ENCODE measurements at places on chromosomes 13 and 19. TPM values are rescaled to one million over a fixed set of nuclear protein-coding genes. Genes with fewer than 3 reads are reported as not detected.

GRCh38 chr19:47735131-47735530, 10.2 kb upstream of the NOP53 start:
- no peak for DNase-seq

GRCh38 chr13:41674246-41674645, 216.9 kb downstream of the RGCC start:
- no peak for DNase-seq

Gene IGFL1
- not detected for total RNA-seq

GRCh38 chr13:45695198-45695730, 6.9 kb upstream of the CBY2 start:
- DNase-seq: peak; percentile 4

GRCh38 chr13:33073338-33073737, 57.1 kb downstream of the KL start:
- DNase-seq: no peak

- DNase-seq: no peak
Measured at GRCh38 chr19:18415178-18415867, 3.9 kb upstream of the SSBP4 start.

DNA sequence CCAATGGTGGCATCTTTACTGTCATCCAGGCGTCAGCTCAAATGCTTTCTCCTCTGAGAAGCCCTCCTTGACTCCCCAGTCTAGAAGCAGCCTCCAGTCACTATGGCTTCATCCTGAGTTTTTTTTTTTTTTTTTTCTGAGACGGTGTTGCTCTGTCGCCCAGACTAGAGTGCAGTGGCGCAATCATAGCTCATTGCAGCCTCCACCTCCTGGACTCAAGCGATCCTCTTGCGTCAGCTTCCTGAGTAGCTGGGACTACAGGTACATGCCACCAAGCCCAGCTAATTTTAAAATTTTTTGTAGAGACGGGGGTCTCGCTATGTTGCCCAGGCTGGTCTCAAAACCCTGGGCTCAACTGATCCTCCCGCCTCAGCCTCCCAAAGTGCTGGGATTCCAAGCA, 4.2 kb downstream of the NRTN start:
- no peak for DNase-seq

DNA sequence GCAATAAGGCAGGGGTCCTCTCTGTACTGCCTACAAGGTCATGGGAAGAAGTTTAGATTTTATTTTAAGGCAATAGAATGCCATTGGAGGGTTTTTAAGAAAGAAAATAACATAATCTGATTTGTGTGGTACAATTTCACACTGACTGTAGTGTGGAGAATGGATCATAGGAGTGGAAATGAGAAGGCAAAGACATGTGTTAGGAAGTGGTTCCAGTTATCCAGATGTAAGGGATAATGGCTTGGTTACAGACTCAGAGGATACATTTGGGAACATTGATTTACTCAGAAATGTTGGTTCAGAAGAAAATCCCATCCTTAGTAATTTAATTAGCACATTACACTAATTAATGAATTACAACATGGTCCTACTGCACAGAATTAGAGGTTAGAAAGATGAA, 788.2 kb downstream of the SLITRK5 start:
- no peak for DNase-seq
